Activated CD4-positive, alpha-beta T cell treated with anti-CD3 and anti-CD28 coated beads, Interleukin-2, amount 50 U/mL, for 24 hours (primary cell): ENCODE measurements at places on chromosomes 3 and 15.
A peak's percentile ranks its signal among the peaks of the same experiment; 100 is the strongest.

- peak; percentile 89 for DNase-seq
These were observed 18.0 kb upstream of the ANKDD1A start for GRCh38 chr15:64893481-64894394.

DNA sequence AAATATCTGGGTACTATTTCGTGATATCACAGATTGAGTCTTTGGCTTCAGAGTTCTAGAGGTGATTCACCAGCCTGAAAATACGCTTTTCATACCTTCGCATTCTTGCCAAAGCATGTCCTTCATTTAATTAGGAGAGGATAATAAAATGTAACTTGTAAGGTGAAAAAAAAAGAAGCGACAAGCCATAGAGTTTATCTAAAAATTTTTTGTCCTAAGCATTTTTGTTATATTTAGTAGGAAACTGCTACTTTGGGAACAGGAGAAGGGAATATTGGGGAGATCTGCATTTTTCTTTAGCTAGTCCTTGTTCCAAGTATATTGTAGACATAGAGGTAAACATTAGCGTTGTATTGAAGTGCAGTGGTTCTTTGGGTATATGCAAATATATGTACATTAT, 120.1 kb downstream of the TCF12 start:
- DNase-seq, result no peak

DNA sequence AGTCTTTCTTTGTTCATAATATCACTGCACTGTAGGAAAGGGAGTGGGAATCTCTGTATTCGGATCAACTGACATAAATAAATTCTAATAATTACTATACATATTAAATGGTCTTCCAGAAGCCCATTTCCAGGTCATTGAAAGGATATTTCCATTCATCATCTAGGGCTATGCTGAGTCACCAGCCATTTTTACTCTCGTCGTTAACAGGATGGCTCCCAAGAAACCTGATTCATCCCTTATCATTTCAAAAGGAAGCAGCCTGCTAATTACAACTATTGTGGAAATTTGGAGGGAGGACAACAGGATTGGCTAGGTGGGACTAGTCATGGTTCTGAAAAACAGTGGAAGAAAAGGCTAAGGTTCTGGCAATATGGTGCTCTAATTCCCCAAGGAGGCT, 13.6 kb downstream of the GMNC start:
- DNase-seq, result no peak

GRCh38 chr15:39583596-39584265, 2.9 kb downstream of the THBS1 start:
- no peak for DNase-seq

- DNase-seq, result peak; percentile 35
These were observed 462 bp downstream of the EDEM1 start for GRCh38 chr3:5187920-5188418.

GRCh38 chr15:68691705-68692104, 112.9 kb downstream of the CORO2B start:
- DNase-seq, result no peak

DNA sequence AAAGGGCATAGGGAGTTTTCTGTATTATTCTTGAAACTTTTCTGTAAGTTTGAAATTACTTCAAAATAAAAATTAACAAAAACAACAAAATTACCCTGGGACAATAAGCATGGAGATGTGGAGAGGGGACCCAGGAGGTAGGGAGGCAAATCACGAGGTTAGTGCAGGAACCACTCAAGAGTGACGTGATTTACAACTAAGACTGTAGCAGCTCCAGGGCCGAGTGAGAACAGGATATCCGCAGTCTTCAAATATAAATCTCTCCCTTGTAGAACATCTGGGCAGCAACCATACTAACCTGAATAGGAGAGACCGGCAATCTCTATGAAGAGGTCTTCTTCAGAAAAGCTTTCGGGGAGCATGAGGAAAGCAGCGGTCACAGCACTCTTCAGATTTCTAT, 17.3 kb downstream of the TAMM41 start:
- no peak for DNase-seq

- no peak for DNase-seq
These were observed 359.1 kb downstream of the PDCD6IP start for GRCh38 chr3:34157491-34157890.

DNA sequence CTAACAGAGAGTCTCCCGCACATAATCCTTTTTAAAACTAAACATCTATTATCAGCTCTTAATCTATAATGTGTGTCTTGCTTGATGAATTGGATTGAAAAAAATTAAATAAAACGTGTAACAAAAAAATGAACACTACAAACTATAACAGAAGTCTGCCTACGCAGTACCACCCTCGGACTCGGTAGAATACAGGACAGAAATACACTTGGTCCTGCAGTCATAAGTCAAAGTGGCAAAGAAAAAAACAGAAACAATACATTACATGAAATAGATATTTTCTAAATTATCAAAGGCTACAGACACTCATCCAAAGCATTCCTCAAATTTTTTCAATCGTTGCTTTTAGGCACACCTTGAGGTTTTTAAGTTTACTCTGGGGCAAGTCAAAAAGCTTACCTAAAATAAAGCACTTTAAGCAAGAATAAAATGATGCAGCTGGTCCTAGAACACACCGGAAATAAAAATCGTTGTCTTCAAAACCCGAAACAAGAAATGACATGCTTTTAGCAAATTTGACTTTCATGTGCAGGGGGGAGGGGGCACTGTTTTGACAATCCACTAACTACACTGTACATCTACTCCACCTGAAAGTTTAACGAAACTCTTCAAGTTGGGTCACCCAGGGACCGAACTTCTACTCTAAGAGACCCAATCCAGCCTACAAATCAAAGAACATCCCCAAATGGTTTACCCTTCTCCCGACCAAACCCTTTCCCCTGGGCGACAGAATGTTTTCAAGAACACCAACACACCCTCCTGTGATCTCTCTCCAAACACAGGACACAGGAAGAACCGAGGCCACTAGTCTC, 1.3 kb downstream of the ADAM10 start:
- DNase-seq, result peak; percentile 1

DNA sequence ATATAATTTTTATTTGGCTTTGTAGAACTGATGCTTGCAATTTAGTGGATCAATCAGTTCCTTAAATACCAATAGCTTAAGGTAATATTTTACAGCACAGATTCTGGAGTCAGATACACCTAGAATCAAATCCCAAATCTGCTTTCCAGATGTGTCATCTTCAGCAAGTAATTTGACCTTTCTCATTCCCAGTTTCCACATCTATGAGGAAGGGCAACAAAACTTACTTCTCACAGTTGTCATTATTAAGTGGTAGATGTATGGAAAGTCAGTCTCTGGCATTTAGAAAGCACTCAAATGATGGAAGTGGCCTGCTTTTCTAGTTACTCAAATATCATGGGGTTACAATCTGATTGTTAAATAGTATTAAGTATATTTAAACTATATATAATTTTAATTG, 767.0 kb downstream of the CADM2 start:
- no peak for DNase-seq

- DNase-seq, result no peak
These were observed 6.5 kb downstream of the CHD2 start for GRCh38 chr15:92906563-92907081.

- DNase-seq, result no peak
These were observed 31.2 kb upstream of the TNIK start for GRCh38 chr3:171491361-171491760.

GRCh38 chr3:123084738-123085237, 18.0 kb downstream of the PDIA5 start:
- no peak for DNase-seq

- no peak for DNase-seq
These were observed 3.3 kb upstream of the THSD4 start for GRCh38 chr15:71111950-71112349.

DNA sequence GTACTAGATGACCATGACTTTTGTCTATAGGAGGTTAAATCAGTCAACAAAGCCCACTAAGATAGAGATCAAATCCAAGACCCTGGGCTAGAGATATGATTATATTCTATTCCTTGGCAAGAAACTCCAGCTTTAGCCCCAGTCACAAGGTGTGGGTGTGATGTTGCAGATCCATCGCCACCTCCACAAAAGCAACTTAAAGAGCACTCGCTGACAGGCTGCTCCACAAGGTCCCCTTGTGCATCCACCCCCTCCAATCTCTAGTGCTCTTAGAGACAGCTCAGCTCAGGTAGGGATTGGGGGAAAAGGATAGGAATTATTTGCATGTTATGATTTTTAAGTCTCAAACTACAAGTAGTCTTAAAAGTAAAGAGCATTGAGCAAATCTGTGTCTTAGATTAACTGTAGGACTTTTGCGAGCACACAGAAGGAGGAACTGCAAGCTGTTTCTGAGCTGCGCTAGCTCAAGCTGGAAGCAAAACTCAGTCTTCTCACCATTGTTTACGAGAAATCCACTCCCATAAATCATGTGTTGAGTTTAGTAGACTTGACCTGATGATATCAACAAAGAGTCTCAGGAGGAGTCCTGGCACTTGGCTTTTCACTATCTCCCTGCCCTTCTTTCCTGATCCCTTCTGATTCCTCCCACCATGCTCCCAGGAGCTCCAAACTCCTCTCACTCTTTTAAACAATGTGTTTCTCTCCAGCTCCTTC, 177.6 kb downstream of the STAC start:
- no peak for DNase-seq

- no peak for DNase-seq
These were observed 17.3 kb downstream of the AP3S2 start for GRCh38 chr15:89876396-89877082.

DNA sequence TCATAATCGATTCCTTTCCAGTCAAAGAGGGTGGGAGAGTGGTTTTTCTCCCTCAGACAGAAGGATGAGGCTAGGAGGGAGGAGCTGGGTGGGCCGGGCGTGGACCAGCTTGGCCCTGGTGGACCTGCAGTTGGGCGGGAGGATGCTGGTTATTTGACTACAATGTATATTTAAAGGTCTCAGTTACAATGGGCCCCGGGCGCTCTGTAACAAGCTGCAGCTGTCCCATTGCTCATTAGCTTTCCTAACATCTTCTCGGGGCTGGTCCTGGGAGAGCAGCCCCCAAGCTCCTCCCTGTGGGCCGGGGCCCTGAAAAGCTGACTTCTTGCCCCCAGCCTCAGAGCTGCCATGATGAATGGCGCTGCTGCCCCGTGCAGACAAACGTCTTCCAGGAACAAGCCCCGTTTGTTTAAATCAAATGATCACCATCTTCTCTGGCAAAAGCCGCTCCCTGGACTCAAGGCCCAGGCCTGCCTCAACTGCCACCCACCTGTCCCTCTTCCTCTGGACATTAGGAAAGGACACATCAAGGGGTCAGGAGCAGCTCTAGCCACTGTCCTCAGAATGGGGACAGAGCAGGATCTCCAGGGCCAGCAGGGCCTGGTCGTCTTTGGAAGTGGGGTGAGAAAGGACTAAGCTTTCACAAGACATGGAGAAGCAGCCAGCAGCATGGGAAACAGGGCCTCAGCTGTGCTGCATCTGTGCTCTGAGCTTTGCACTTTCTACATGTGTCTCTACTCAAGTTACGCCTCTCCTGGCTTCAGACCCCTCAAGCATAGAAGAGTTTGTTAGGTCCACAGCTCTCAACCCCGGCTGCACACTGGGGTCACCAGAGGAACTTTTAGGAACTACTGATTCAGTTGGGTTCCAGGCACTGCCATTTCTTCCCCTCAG, 38.6 kb downstream of the MAGEF1 start:
- no peak for DNase-seq

DNA sequence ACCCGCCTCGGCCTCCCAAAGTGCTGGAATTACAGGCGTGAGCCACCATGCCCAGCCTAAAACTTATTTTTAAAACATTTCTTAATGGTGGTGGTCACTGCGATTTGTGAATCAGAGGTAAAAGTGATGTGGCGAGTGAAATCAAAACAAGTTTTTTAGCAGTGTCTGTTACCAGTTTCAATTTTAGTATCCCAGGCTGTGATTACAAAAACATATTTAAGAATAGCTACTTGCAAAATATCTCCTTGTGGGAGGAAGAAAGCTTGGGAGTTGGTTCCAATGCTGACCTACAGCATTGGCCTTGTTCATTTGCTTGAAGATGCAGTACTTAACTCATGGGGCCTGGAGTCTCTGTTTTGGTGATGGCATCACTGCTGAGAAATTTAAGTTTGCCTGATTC, 4.5 kb downstream of the RAB7A start:
- no peak for DNase-seq

DNA sequence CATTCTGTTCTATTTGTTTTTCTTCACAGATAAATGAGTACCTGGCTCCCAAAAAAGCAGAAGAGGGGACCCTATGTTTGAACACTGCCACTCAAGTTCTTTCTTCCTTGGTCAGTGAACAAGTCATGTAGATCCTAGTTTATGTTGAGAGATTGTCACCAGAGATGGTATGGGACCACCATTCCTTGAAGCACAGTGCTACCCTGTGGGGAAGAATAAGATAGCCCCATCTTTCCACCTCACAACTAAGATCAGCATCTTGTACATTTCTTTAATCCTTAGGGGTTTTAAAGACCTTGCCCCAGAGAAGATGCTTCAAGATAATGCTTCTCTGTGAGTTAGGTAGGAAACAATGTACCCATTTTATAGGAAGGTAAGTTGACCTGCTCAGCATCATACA, 233.5 kb upstream of the WNT5A start:
- DNase-seq, result no peak

DNA sequence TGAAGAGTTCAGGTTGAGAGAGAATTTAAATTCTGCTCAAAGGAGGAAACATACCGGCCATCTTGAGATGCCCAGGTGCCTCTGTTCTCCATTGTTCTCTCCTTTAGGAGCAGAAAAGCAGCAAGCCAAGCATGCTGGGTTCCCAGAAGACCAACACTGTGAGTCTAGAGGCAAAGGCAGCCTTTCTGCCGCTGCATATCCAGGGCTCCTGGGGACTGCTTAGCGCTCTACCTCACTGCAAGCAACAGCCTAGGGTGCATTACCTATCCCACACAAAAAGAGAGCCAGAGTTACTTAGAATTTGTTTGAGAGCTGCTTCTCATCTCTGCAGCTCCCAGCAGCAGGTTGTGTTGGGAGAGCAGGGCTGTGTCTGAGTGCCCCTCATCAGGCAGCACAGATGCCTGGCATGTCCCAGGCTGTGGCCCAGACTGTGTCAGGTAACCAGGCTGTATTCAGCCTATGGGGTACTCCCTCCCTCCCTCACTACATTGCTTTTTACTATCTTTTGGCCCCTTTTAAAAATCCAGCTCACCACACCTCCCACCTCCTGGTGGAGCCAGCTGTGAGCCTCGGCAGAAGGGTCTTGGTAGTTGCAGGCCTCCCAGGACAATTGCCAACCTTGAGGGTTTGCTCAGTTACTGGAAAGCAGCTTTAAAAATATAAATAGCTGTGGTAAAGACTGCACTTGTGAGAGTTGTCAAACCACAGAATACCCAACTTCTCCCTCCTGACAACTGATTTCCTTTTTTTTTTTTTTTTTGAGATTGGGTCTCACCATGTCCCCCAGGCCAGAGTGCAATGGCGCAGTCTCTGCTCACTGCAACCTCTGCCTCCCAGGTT, 30.2 kb downstream of the BCL2L10 start:
- no peak for DNase-seq
